ENCODE measurements at places on chromosomes 2 and 18.

DNA sequence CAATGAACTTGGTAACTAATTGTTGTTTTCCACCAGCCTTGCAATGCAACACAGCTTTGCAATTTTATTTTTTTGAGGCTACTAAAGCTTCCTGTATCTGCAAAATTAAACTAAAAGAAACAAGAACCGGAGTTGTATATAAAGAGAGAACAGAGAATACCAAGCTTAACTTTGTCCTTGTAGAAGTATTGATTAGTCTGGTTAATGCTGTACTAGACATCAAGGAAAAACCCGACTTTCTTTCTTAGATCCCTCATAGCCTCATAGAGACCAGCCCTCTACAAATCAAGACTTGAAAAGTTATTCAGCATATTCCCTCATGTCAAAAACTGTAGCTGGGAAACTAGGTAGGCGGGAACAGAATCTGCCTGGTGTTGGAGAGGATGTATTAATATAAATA, 1.7 kb upstream of the ASAP2 start:
- DNase-seq: no peak

DNA sequence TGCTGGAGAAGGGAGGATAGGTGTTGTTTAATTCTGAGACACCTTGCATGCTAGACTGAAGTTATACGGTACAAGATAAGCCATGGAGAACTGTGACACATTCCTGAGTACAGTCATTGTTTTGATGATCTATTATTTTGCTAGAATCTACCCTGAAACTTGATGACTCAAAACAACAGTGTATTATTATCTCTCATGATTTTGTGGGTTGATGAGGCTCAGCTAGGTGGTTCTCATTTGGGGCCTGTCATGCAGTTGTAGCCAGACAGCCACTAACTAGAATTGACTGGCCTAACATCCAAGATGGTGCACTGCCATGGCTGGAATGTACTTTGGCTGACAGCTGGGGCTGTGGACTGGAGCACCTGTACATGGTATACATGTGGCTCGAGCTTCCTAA, 5.4 kb upstream of the IL1R1 start:
- peak; percentile 32 for DNase-seq

- no peak for DNase-seq
These were observed 108.3 kb upstream of the MAP3K20 start for GRCh38 chr2:172967036-172967982.

- DNase-seq: no peak
These were observed 96.2 kb upstream of the STPG4 start for GRCh38 chr2:47251404-47251675.

DNA sequence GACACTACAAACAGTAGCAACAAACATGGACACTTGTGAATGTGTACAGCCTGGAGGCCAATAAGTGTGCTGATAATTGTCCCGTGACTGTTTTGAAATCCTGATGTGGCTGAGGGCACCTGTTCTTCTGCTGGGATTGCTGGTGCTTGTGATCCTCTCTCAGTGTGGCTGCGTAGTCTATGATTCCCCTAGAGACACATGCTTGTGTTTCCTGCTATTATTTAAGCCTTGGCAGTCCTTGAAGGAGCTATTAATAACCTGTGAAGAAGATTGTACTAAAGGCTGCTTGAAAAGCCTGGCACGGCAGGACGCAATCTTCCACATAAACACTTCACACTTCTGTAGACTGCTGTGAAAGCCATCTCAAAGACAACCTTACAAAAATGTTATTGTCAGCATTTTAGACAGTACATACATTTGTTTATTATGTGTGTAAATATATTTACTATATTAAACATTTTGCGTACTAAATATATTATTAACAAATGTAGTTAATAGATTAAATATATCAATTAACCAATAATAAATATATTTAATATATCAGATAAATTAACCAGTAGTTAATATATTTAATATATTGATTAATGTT, 71.4 kb downstream of the GALR1 start:
- DNase-seq: no peak

DNA sequence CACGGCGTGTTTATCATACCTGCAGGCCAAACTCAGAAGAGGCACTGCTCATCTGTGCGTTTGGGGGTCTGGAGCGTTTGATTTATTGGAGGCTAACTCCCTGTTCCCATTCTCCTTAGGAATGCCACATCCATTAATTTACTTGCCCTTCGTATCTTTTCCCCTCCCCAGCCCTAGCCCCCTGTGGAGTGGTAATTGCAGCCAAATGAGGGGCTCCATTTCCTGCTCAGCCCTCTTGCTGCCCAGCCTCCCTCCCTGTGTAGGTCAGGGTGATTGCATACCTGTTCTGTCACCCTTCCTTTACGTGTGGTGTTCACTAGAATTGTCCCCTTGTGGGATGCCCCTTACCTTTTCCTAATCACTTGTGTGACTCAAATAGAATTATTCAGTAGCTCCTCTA, 120.4 kb downstream of the MAP3K20 start:
- no peak for DNase-seq

DNA sequence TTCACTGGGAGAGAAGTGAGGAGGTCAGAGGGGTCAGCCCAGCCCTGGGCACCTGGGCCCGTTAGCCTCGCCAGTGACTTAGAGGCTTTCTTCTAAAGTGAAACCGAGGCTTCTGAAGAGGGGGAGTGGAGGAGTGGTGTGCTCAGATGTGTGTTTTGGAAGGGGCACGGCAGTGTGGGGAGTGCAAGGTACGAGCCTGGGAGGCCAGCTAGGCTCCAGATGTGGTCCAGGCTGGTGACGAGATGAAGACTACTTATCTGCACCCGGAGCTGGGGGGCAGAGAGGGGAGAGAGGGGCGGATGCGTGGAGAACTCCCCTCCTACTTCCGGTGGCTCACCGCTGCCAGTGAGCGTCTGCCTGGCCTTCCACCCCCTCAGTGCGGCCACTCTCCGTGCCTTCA, 371.3 kb upstream of the HS6ST1 start:
- no peak for DNase-seq

DNA sequence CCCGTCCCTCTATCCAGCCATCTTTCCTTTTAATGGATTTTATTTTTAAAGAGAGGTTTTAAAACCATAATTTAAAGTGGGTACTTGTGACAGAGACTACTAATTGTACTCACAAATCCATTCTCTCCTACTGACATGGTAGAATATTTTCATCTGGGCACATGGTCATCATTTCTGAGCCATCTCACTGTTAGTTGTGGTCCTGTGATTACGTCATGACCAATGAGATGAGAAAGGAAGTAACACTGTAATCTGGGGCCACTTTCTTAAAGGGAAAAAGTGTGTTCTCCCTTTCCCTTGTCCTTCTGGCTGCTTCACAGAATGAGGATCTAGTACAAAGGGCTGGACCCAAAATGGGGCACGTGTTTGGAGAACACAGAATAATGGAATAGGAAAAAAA, 538.7 kb downstream of the CMPK2 start:
- DNase-seq: no peak

GRCh38 chr18:58049000-58049688, 5.1 kb downstream of the NEDD4L start:
- DNase-seq: no peak

GRCh38 chr2:134934641-134935040, 16.0 kb downstream of the CCNT2 start:
- no peak for DNase-seq

GRCh38 chr2:70668911-70669310, 99.1 kb downstream of the ADD2 start:
- DNase-seq: no peak

DNA sequence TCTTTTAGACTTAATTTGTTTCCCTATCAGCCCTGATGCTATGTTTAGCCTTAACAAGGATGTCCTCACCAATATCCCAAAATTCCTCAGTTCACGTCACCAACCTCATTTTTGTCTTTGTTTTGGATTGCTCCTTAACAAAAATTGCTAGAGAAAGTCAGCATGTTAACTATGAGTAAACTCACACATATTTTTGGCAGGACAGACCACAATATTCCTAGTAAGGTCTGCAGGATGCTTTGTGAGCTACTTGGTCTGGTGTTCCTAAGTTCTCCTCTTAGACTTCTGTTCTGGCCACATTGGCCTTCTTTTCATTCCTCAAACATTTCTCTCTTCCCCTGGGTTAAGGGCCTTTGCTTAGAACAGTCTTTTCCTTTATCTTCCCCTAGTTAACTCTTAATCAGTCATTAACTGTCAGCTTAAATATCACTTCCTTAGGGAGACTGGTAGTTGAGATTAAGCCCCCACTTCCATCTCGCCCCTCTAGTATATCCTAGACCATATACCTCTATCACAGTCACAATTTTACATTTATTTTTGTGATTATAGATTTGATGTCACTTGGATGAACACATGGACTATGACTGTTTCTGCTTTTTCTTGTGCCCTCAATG, 116.2 kb downstream of the ADCYAP1 start:
- no peak for DNase-seq

DNA sequence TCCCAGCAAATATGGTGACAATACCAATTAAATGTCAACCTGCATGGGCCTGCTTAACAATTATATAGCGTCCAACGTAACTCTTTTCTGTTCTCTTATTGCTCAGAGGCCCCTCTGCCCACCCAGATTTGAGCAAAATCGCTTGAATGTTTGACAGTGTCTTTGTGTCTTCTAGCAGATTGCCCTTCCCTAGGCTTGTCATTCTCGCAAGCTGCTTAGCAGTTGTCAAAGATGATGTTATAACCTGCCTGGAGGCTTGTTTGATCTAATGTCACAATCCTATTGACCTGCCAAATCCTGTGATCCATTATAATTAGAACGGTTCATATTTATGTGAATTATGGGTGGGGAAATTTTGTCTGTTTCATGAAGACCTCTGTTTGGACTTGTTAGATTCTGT, 108.8 kb downstream of the FARSB start:
- no peak for DNase-seq

DNA sequence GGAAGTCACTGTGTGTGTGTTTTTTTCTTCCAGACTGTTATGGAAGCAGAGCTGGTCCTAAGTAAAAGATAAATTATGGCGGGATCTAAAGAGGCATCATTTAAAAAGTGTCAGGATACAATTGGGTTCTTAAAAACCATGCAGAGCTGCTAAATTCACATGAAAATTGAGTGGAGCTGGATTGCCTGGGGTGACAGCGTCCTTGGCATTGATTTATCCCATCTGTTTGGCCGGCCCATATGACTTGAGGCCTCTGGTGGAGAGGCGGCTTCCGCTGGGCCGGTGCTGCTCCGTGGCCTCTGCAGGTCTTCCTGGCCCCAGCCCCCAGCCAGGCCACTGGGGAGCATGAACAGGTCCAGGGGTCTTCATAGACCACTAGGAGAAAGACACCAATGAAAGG, 165.5 kb downstream of the GLI2 start:
- DNase-seq: no peak

DNA sequence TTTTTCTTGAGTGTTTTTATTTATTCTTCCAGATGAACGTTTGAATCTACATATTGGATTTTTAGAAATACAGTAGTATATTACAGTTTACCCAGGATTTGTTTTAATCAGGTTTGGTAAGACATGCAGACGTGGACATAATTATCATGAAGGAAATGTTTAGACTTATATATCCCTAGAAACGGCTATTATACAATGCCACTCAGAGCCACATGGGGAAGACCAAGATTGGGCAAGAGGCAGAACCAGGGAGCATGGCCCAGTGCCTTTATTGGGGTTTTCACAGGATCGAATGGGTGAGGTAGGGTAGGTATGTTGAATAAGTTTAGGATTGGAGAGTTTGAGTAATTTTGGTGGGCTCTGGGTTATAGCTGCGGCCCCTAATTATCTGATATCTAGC, 212.2 kb downstream of the CAMKMT start:
- DNase-seq: no peak

- DNase-seq: no peak
These were observed 3.5 kb upstream of the HAAO start for GRCh38 chr2:42795841-42796301.

GRCh38 chr2:9424447-9425164, 1.2 kb downstream of the CPSF3 start:
- no peak for DNase-seq

GRCh38 chr2:159262226-159262625, 24.3 kb downstream of the WDSUB1 start:
- no peak for DNase-seq

GRCh38 chr18:45670281-45670962, 53.6 kb upstream of the SLC14A1 start:
- no peak for DNase-seq

GRCh38 chr2:60414495-60415138, 138.8 kb downstream of the BCL11A start:
- no peak for DNase-seq

- DNase-seq: no peak
These were observed 833.0 kb downstream of the SLC4A3 start for GRCh38 chr2:220460257-220460985.

GRCh38 chr2:95058466-95058988, 33.0 kb downstream of the MAL start:
- no peak for DNase-seq

Data from stimulated activated CD8-positive, alpha-beta memory T cell treated with anti-CD3 and anti-CD28 coated beads, Interleukin-15, amount 100 ng/mL, for 48 hours (primary cell).